ENCODE measurements at places on chromosomes 13 and 19.

DNA sequence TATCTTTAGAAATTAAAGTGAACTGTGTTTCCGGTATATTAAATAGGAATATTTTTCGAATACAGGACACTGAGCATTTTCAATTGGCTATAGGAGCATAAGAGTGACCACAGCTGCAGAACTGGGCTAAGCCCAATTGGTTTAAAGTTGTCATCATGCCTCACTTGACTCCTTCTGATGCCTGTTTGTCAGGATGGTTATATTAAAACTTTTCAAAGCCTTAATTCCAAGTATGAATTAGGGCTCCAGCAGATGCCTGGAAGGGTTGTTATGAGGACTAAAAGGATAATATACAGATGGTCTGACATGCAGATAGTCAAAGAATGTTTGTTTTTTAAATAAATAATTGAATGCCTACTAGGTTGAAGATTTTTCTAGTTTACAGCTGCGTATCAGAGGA lies 100.0 kb downstream of the LMO7 start:
- no peak for DNase-seq

DNA sequence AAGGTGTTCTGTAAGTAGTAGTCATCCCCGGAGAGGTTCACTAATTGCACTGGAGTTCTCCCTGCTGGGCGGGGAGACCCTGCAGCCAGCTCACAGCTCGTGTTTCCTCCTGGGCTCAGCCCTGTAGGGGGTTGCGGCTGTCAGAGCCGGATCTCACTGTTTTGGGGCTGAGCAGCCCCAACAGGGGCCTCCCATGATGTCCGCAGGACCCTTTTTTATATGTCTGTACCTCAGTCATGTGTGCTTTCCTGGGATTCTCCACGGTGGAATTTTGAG lies 130.2 kb upstream of the MCF2L start:
- DNase-seq, result no peak

GRCh38 chr13:44921931-44922758 lies 67.1 kb downstream of the NUFIP1 start:
- DNase-seq, result no peak

GRCh38 chr19:56838024-56838908 lies 2.3 kb downstream of the PEG3 start:
- DNase-seq, result peak; percentile 70

DNA sequence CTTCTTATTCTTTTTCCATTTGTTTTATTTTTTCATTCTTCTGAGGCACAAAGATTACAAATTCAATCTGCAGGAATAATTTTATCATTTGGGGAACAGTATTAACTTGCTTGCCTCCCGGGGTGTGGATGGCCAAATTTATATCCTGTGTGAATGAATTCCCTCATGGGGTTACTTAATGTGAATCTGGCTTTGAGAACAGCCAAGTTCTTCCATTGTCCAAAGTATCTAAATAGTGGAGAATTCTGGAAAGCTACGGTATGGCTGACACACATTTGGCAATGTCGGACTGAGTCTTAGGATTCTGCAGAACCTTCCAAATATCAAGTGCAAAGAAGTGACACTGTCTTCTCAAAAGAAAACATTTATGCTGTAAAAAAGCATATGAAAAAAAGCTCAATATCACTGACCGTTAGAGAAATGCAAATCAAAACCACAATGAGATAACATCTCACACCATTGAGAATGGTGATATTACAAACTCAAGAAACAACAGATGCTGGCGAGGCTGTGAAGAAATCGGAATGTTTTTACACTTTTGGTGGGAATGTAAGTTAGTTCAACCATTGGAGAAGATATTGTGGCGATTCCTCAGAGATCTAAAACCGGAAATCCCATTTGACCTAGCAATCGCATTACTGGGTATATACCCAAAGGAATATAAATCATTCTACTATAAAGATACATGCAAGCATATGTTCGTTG lies 620.2 kb downstream of the EFNB2 start:
- peak; percentile 58 for DNase-seq

DNA sequence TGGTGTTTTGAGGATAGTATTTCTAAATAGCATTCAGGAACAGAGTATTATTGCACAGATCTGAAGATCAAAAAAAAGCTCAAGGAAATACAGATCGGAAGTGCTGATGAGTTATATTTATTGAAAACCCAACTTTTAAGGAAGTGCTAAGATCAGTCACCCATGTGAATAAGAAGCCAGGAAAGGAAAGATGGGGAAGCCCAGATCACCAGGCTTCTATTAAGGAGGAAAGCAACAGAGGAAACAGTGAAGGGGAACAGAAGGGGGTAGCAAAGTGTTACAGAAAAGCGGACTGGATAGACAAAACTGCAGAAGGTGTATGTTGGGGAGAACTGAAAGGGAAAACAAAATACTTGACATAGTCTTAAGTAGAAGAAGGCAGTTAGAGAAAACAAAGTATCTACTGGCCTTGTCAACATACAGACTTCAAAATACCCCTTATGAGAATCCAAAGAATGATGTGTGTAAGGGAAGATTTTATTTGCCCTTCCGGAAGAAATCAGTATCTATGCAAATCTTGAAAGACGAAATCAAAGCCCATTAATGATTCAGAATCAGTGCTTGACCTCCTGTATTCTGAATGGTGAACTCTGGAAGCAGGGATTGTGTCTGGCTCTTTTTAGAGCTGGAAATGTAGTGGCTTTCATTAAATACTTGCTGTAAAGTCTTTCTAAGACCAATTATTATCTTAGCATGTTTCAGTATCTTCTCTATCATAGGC lies 12.1 kb downstream of the UFM1 start:
- no peak for DNase-seq

DNA sequence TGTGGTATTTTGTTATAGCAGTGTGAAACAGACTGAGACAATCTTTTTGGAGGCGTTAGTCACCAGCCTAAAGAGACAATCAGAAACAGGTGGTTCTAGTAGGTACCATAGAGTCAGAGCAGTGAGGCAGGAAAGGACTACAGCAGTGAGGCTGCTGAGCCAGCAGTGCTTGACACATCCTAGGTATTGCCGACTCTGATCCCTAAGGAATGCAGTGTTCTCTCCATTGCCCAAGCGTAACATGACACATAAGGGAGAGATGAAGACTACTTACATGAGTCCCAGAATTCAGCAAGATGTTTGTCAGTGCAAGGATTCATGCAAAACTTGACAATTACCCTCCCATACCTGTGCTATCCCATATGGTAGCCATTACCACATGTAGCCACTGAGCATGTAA lies 62.4 kb upstream of the XPO4 start:
- no peak for DNase-seq

DNA sequence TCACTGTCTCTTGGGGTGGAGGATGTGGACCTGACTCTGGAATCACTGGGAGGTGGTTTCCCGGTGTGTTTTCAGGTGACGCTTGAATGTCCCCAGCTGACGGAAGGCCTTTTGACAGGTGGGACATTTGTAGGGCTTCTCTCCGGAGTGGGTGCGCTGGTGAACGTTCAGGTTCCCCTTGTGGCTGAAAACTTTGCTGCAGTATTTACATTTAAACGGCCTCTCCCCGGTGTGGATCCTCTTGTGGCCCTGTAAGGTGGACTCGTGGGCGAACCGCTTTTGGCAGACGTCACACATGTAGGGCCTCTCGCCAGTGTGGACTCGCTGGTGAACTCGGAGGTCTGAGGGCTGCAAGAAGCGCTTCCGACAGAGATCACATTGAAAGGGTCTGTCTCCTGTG lies 7.8 kb downstream of the ZSCAN5B start:
- no peak for DNase-seq

DNA sequence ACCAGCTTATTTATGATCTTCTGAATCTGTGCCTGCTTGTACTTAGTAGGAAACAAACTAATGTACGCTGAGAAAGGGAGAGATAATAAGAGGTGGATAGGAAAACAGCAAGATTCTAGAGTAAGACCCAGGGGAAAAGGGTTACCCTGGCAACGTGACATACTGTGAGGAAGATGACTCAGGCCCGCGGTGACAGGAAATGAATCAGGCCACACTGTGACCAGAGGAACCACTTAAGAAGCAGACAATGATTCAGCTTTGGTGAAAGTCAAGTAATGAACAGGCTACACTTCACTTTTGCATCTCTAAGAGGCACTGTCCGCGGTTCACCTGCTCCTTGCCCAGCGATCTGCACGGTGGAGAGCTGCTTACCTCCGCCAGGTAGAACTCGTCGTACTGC lies 158.2 kb downstream of the NALCN start:
- no peak for DNase-seq

GRCh38 chr19:52492994-52493470 lies 34.4 kb upstream of the ZNF808 start:
- DNase-seq, result peak; percentile 4

DNA sequence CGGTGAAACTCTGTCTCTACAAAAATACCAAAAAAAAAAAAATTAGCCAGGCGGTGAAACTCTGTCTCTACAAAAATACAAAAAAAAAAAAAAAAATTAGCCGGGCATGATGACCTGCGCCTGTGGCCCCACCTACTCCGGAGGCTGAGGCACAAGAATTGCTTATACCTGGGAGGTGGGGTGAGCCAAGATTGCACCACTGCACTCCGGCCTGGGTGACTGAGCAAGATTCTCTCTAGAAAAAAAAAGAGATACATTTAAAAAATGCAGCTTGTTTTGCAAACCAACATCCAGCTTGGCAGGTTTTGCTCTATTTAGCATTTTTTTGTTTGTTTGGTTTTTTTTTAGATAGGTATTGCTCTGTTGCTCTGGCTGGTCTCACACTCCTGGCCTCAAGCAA lies 6.7 kb upstream of the PGPEP1 start:
- DNase-seq, result no peak

DNA sequence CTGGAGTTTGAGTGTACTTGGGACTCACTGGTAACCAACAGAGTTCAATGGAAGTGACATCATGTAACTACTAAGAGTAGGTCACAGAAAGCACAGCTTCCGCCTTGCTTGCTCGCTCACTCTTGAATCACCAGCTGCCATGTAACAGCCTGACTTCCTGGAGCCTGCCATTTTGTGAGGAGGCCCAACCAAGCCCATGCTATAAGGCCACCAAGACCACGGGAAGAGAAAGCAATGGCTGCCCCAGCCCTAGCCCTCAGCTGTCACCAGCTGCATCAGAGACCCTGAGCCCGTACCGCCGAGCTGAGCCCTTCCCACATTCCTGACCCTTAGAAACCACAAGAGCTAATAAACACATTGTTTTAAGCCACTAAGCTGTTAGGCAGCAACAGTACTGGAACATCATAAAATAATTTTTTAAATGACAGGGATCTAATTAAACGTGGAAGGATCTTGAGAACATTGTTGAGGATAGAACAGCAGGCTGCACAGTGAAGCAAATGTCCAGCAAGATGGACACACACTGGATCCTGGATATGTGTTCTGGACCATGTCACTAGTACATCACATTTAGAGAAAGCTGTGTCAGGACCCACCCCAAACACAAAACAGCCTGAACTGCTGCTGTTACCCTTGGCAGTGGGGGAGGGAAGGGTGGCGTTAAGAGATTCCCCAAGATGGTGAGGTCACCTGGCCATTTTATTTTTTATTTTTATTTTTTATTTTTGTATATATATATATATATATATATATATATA lies 21.7 kb upstream of the LDLR start:
- no peak for DNase-seq

GRCh38 chr13:112324116-112324515 lies 52.0 kb upstream of the SPACA7 start:
- DNase-seq, result no peak

- DNase-seq, result no peak
Measured at GRCh38 chr19:47232422-47233211, 1.6 kb upstream of the BBC3 start.

DNA sequence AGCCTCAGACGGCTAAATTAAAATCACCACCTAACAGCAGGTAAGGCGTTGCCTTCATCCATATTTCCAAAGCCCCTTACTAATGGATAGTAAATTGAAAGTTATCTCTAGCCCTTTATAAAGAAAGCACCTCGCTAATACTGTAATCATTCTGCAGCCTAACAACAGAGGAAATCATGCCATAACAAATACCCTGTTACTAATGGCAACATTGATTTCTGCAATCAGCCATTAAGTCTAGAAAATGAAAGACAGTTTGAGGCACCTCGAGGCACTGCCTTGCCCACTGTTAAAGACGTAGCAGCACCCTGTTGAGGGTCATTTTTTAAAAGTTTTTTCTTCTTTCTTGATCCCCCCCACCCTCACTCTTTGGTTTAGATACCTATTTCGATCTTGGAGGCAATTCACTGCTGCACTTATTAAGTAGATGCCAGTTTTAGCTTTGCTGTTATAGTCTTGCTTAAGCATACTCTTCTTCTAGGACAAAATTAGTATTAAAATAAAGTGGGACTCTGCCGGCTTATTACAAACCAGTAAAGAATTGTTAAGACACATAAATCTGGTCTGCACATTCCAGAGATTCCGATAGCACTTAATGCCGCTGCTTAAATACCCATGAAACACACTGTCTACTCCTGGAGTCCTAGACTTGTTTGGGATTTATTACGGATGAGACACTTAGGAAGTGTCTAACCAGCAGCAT lies 74.8 kb downstream of the ZNF536 start:
- no peak for DNase-seq

GRCh38 chr13:107554460-107554859 lies 660.9 kb downstream of the LIG4 start:
- DNase-seq, result no peak

- no peak for DNase-seq
Measured at GRCh38 chr13:41276824-41277223, 13.4 kb upstream of the MTRF1 start.

DNA sequence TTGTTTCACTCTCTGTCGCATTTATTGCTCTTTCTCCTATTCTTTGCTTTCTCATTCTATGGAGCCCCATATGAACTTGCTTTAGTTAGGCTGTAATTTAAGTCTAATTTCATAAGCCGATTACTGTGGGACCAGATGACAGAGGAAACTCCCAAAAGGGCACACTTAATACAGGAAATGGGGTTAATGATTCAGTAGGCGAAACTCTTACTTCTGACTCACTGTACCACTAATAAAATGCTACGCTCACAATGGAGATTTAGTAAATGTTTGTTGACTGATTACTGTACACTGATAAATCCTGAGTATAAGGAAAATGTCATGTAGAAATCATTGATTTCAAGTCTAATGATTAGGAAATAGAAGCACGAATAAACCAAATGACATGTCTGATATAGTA lies 276.4 kb downstream of the KLF5 start:
- no peak for DNase-seq

DNA sequence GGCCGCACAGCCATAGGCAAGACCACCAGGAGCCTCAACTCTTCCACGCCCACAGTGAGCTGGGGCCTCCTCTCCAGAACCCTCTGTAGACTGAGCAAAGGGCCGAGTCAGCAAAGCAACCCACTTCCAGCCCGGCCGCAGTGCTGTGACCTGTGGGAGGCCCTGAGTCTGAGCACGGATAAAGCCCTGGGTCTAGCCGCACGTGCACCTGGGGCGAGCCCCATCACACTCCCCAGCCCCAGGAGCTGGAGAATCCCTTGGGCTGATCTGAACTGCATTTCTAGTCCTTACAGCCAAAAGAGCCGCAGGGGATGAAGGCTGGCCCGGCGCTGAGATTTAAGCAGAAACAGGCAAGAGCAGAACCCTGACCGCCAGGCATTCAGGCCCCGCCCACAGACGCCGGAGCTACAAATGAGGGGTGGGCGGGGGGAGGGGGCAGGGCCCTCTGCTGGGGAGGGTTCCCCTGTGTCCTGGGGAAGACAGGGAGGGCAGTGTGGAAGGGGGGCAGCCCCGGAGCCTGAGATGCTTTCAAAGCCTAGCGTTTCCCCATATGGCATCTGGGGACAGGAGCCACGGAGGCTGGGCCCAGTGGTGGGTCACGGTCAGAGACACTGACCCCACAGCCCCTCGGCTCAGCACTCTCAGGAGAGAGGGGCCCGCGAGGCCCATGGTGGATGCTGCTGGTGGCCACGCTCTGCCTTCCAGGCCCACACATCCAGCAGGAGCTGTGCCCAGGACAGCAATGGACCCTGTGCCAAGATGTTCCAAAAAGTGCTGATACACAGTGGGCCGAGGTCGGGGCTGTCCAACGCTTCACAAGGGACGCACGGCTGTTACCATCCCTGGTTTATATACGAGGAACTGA lies 4.9 kb downstream of the TMEM259 start:
- no peak for DNase-seq

All from hindlimb muscle (tissue), 1 donor.